ENCODE measurements at places on chromosomes 2 and 18. TPM values are rescaled to one million over a fixed set of nuclear protein-coding genes. Genes with fewer than 3 reads are reported as not detected.

GRCh38 chr18:58288921-58289797 is 245.1 kb downstream of the NEDD4L start:
- DNase-seq = peak; percentile 65

GRCh38 chr2:88036606-88037005 is 19.0 kb downstream of the KRCC1 start:
- no peak for DNase-seq

DNA sequence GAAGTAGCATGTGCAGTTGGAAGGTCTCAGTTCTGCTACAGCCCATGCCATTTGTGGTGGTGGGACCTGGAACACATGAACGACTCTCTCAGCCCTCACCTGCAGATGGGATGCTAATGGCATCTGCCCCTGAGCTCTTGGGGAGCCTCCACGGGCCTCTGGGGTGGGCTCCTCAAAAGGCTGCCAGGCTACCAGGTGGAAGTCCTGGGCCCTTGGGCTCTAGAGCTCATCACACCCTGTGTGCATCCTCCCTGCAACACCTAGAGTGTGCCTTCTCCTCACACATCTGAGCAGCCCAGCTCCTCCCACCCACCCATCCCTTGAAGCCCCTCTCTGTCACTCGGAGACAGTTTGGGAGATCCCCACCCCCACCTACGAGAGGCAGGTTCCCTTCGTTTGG is 231.8 kb upstream of the MYT1L start:
- no peak for DNase-seq

GRCh38 chr2:2574401-2575180 is 243.5 kb upstream of the MYT1L start:
- no peak for DNase-seq

DNA sequence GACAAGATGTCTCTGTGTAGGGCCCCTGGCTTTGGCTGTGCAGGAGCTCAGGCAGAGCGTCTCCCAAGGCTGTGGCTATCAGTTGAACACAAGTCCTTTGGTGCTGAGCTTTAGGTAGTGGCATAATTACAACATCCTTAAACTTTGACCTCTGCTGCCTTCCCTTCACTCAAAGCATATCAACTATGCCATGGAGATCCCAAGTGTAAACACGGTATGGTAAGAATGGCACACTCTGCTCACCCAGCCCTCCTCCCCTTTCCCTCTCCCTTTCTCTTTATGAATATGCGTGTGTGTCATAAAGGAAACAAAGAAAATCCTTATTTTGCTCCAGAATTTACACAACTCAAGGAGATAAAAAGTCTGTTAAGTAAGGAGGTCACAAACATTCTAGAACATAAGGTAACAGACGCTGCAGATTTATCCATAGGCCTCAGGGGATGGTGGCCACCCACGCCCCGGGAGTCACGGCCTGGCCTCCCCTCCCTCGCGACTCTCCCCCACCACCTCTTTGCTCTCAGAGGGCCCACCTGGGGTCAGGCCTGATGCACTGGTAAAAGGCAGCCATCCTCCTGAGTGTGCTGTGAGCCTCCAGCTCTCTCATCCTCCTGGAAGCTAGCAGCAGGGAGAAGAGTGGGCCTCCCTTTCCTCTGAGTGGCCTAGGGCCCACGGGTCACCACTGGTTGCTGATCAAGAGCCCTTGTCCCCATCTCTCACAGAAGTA is 67.3 kb downstream of the CRACDL start:
- no peak for DNase-seq

DNA sequence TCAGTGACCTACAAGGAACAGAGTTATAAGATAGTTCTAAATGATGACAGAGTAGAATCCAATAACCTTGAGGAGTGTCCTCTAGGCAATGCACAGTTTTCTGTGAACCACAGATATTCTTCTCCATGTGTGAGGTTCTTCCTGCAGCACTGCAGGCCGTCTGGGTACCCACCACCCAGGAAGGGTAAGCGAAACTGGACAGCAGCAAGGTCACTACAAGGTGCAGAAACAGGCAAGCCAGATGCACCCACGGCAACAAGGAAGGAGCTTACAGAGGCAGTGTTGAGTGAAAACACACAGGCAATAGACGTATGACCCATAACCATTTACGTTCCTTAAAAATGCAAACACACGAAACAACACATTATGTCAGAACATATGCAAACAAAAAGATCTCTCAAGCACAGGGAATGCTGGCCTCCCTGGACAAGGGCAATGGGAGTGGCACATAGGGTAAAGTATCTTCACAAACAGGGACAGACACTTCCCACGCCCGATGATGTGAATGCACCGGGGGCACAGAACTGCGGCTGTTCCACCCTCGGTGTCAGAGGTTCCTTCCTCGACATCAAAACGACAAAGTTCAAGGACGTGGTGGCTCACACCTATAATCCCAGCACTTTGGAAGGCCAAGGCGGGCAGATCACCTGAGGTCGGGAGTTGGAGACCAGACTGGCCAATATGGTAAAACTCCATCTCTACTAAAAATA is 84.1 kb downstream of the NDUFA10 start:
- no peak for DNase-seq

DNA sequence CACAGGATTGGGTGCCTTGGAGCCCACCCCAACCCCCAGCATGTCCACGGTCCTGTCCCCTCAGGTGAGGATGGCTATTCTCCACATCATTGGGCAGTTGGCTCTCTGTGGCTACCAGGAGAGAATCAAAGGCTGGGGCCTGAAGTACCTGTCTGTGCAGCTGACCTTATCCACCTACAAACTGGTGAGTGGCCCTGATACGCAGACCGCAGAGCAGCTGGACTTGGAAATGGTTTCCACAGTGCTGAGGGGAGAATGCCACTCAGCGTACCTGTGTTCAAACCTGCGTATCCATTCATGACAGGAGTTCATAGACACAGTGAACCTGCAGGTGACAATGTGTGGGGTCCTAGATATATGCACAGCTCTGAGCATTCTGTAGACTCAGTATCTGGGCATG is 21.6 kb downstream of the MROH2A start:
- DNase-seq = no peak

- DNase-seq = no peak
Measured at GRCh38 chr2:72003124-72003523, 144.5 kb downstream of the CYP26B1 start.

DNA sequence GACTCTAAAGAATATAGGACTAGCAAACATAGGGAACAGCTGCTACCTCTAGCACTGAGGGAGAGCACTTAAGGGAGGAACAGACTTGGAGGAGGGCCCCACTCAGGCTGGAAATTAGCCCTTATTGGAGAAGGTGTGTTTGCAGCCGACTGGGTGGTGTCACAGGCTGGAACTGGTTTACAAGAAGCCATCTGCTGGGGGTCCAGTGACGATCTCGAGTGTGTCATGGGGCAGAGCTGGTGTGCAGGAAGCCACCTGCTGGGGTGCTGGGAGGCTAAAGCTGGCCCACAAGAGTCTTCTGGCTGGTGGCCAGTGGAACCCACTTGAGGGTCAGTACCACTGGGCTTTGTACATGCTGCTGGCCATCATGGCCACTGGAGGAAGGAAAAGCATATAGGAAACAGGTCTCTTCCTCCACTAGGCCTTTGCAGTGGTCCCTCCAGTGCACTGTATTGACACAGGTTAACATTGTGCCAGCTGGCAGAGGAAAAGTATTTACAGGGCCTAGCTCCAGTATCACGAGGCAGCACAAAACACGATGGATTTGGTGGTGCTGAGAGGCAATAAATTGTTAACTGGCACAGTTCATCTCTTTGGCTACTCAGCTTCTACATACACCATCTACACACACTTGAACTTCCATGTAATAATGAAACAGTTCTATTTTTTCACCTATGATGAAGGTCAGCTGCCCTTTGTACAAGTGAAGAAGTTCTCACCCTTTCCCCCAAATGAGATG is 43.6 kb downstream of the MAP3K20 start:
- no peak for DNase-seq

DNA sequence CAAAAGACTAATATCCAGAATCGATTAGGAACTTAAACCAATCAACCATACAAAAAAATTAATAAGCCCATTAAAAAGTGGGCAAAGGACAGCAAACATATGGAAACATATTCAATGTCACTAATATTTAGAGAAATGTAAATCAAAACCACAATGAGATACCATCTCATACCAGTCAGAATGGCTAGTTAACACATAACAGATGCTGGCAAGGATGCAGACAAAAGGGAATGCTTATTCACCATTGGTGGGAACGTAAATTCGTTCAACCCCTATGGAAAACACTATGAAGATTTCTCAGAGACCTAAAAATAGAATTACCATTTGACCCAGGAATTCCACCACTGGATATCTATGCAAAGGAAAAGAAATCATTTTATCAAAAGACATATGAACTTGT is 468.2 kb upstream of the ST6GAL2 start:
- no peak for DNase-seq

- DNase-seq = no peak
Measured at GRCh38 chr18:75200605-75201280, 8.2 kb downstream of the PTGR3 start.

DNA sequence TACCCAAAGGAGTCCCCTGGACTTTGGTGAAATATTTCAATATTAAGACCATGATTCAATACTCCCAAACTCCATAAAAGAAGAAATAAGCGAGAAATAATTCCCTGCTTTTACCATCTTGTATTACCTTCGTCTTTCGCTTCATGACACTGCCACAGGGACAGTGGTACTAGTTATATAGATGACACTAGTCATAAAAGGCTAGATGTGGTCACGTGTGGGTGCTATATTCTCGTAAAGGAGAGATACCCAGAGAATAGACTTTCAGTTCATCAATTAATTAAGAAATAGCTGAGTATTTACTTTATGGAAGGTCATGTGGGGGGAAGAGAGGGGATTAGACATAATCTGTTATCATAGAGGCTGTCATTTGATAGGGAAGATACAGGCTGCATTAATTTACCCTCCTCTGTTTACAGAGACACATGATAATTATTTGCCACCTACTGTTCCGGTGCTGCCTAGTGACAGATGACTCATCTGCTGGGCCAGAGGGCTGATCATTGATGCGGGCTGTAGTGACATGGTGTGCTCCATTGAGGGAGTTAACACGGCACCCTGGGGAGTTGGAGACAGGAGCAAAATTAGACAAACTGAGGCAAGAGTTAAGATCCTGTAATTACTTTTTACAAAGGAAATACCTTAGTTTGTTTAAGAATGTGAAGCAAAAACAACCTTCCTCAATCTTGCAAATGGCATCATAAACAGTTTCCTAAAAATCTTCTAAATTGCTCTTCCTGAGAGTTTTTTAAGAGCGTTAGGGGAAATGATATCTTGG is 78.2 kb upstream of the ITGB6 start:
- DNase-seq = no peak

- no peak for DNase-seq
Measured at GRCh38 chr2:134197445-134197844, 56.4 kb upstream of the MGAT5 start.

DNA sequence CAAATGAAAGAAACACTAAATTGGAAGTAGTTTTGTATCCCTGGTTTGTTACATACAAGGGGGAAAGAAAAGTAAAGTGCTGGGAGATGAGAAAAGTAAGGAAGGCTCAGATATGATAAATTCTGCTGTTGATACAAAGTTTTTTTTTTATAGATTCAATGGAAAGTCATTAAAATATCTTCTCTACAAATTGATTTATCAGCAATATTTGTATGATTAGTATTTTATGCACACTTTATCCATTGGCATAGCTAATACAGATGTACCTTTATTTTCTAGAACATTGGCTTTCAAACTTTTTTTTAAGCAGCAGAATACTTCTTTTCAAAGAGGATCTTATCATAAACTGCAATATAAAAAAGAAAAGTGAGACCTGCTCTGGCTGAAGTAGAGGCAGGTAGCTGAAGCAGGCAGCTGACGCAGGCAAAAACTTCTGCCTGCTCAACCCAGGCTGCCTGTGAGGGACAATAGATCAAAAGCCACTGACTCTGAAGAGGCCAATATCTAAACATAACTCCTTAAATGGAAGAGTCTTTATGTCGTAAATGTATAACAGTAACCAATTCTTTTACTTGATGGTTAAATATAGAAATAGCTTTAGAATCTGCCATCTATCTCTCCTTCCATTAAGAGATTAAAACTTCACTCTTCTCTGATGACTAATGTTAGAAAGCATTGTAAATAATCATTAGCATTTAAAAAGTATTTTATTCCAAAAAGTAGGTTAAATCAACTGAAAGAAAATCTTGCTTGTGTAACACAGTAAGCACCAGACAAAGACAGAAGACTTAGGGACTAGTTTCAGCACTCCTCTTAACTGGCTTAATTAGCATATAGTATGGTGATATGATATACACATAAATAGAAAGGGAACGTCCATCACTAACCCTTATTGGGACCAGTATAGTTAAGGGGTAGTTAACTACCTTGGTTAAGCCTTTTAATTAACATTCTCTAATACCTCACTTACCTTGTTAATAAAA is 174.2 kb downstream of the SLC39A10 start:
- peak; percentile 26 for DNase-seq

DNA sequence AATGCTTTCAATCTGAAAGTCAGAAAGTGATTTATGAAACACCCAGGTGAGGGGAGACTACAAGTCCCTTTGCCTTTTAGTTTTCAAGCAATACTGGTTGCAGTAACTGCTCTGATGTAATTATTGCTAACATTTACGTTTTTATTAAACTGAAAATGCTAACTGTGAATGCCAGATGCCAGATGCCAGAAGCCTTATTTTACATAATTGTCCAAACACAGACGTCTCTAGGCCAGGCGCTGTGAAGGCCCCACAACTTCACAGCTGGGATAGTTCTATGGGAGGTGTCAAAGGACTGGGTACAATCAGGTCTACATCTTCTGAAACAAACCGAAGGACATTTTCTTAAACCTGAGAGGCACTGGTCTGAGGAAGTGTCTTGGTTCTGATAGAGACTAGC is 27.5 kb upstream of the MSGN1 start:
- no peak for DNase-seq

- DNase-seq = peak; percentile 11
Measured at GRCh38 chr2:100196786-100197494, 54.5 kb upstream of the AFF3 start.

GRCh38 chr2:201698588-201699226 is at the start of gene MPP4:
Gene MPP4 (minus strand): TSS chr2:201698644. CDS start chr2:201693954, 4,690 bp downstream.
- DNase-seq = peak; percentile 46

- no peak for DNase-seq
Measured at GRCh38 chr18:57951117-57951796, 92.8 kb upstream of the NEDD4L start.

- DNase-seq = no peak
Measured at GRCh38 chr18:3619222-3619621, 169.2 kb downstream of the TGIF1 start.

GRCh38 chr2:97673915-97674283 is 4.4 kb downstream of the C2orf92 start:
- no peak for DNase-seq

- peak; percentile 97 for DNase-seq
Measured at GRCh38 chr2:172698041-172698863, 37.4 kb upstream of the RAPGEF4 start.

DNA sequence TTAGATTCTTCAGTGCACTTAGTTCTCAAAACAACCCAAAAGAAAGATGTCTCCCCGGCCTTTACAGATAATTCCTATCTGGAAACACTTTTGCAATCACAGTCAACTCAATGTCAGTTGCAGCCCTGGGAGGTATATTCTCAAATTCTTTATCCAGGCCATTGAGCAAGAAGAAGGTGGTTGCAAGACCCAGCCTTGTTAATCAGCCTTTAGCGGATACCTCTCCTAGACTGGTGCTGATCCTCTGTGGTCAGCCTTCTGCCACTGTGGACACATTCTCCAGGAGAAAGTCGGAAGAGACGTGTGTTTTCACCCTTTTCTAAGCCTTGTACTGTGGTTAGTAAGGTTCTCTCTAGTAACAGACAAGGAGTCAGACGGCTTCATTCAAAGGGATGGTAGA is 7.8 kb upstream of the FZD7 start:
- no peak for DNase-seq

The GKN2 gene
- total RNA-seq = not detected

The MEP1B gene
- total RNA-seq = not detected

The CD8B2 gene
- not detected for total RNA-seq

The KLHL41 gene
- 0.28 TPM for total RNA-seq

Measured in IMR-90 (cell line).